ENCODE measurements at places on chromosomes 7 and 10.

- DNase-seq = no peak
These were observed 5.5 kb upstream of the IMPDH1 start for GRCh38 chr7:128415217-128415785.

- no peak for DNase-seq
These were observed 52.6 kb downstream of the PLEKHA8 start for GRCh38 chr7:30080818-30081217.

DNA sequence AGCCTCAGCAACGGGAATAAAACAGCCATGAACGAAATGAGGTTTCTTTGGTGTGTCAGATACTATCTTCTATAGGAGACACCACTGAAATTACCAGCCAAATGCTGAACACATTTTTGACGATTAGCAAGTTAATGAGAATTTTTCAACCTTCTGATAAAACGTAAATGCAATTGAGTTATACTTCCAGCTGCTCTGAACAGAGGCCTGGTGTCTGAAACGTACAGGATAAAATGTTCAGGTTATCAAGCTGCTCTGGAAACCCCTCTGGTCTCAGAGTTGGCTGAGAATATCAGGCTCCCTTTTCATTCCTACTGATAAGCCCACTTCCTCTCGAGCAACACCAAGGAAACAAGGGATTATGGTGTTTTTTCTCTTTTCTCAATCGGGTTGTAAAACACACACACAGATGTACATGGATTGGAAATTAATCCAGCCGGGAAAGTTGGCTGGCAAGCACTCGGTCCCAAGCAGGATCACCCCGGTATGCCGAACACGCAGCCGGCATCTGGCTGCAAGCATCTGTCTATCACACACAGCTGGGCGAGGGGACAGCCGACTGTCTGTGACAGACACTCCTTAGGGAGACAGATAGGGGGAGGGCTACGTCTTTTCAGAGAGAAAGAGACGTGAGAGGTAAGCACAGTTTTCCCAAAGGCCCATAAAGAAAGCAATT is 171.8 kb downstream of the PRKAG2 start:
- no peak for DNase-seq

DNA sequence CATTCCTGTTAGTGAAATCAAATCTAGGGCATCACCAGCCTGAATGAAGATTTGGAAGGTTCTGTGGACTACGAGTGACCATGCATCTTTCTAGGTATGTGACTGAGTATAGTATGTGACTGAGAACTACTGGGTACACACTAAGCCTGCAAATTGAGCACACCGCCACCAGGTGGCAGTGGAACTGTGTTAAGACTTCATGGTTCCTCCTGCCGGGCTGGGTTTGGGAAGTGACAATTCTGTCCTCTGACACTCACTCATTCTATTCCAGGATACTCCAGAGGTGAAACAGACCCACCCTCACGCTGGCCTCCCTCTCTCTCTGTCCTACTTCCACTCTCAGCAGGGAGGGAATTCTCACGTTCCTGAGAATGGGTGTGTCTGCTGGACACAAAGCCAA is 84.0 kb upstream of the TMEM248 start:
- peak; percentile 17 for DNase-seq

DNA sequence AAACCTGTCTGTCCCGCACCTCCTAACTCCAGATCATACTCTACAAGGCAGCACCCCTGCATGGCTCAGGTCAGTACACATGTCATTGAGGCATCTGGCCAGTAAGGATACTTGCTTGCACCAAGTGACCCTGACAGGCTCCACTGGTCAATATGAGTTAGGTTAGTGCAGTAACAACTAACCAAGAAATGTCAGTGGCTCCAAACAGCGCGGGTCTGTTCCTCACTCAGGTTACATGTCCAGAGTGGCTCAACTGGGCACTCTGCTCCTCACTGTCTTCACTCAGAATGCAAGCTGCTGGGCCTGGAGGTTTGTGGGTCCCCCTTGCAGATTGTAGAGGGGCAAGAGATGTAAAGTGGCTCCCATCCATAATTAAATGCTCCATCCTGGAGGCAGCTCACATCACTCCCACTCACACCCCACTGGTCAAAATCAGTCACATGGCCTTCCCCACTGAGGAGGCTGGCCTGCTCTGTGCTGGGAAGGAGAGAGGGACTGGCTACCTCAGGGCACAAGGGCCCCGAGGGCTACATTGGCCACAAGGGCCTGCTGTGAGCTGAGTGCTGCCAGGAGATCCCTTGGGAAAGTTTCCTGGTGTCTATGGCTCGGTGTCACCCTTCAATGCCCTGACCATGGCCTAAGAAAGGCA is 109.1 kb upstream of the GDF10 start:
- DNase-seq = no peak

- no peak for DNase-seq
These were observed 35.5 kb upstream of the DRGX start for GRCh38 chr10:49431426-49431825.

DNA sequence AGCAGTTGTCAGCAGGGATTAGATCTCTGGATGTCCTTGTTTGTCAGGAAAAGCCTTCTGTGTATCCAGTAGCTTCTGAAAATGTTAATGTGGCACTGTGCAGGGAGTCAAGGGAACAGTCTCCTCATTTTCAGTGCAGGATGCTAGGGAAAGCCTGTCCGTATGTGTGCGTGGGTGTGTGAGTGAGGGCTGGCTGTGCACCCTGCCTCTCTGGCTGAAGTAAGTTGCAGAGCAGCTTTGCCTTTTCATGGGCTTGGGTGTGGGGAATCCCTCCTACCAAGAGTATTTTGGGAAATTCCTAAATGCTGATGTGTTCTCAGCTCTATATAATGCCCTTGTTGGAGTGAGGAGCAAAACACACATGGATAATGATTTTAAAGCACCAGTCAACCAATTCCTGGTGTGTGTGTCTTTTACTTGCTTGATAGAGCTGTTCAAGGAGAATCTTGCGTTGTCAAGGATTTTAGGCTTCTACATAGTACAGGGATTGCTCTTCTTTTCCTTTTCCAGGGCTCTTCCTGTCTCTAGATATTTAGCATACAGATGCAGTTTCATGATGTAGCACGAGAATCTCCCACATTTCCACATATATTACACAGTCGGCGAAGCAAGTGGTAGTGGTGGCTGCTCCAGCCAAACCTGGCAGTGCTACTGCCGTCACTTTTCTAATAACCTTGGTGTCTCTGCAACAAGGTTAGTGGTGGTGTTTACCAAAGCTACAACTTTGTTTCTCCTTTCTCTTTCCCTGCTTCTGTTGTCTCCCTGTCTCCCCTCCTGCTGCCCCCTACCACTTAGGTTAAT is 92.8 kb downstream of the MCU start:
- DNase-seq = no peak

- DNase-seq = no peak
These were observed 189.8 kb downstream of the HECW1 start for GRCh38 chr7:43302211-43302711.

DNA sequence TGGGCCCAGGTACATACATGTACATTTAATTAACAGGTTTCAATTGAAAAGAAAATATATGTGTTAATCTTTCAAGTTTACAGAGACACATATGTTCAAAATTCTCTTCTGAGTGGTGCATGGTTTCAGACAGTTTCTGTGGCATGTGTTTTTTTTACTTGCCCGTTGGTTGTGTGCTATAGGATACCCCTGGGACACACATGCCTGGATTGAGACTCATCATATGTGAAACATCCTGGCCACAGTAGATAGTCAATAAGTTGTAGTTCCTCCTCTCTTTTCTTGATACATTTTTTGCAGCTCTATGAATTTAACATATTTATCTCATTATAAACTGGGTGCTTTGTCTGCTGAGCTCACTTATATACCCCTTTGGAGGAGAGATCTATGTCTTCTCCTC is 207.8 kb upstream of the CTBP2 start:
- DNase-seq = no peak

DNA sequence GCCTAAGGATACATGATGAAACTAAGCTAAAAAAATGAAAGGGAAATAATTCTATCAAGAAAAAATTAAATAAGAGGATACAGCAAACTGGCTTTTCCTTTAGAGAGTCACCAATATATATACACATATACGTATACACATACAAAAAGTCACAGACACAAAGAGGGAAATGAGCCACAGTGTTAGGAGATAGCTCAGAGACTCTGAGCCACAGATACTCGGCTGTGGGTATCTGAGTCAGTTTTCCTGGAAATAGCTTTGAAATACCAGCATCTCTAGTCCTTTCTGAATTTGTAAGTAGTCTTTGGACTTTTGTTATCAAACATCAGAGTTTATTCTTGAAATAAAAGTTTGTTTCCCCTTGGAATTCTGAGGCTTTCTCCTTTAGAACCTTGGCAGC is 111.8 kb downstream of the TBXAS1 start:
- no peak for DNase-seq

- DNase-seq = peak; percentile 10
These were observed 170.4 kb downstream of the SNX13 start for GRCh38 chr7:17769918-17770317.

DNA sequence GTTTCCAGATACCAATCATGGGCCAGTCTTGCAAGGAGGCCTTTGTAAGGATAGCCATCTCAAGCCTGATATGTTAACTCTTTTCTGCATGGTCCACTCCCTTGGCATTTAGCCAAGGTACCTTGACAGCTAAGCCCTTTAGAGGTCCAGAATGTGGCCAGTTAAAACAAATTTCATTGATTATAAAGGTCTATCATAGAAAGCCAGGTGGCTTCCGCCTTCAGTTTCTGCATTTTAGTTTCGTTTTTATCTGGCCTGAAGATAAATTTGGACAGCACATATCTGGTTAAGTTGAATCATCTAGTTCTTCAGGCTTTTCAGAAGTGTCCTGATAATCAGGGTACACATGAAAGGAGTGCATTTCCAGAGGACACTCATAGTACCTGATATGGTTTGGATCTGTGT is 30.7 kb downstream of the ANKIB1 start:
- DNase-seq = no peak

- no peak for DNase-seq
These were observed 40.2 kb upstream of the KLF6 start for GRCh38 chr10:3825244-3825643.

DNA sequence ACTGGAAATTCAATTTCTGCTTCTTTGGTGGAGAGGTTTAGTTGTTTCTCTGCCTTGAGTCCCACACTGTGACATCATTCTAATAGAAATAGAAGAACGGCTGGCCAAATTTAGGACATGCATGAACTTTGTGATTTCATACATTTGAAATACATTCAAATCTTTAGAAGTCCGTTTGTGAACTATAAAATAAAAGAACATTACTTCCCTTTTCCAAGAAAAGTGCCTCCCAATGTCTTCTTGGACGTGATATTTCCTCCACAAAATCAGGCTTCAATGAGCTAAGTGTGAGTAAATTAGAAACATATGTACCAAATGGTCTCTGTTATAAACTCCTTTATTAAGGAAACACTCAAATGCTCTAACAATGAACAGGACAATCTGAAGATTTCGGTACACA is 314.5 kb upstream of the AKR1E2 start:
- DNase-seq = no peak

- DNase-seq = no peak
These were observed 618.7 kb downstream of the DNAJB6 start for GRCh38 chr7:157955348-157955999.

DNA sequence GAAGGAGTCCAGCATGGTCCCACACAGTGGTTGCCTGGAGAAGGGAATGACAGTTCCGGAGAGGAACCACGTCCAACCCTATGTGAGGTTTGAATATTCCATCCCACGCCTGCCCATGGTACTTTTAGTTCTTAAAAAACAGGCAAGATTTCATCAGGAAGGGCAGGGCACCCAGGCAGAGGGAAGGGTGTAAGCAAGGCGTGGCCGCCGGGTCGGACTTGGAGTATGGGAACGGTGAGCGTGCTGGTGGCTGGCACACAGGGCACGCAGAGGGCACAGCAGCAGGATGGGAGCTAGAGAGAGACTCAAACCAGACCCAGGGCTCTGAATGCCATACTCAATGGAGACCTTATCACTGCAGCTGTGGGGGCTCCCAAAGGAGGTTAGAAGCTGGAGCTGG is 34.3 kb downstream of the FAM53B start:
- DNase-seq = no peak

DNA sequence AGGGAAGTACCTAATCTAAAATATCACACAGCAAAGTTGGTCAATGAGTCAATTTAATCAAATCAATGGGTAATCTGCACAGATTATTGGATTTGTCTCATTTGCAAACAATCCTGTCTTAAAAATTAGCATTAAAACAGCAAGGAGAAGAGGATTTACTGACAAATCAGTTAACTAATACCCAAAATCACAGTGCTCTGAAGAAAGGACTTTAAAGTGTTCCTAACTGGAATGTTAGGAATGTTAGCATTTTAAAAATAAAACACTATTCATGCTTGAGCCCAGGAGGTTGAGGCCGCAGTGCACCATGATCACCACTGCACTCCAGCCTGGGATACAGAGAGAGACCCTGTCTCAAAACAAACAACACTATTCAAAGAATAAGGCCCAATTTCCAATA is 83.1 kb downstream of the CHCHD3 start:
- no peak for DNase-seq

GRCh38 chr10:98309366-98310355 is 41.7 kb upstream of the LOXL4 start:
- no peak for DNase-seq

DNA sequence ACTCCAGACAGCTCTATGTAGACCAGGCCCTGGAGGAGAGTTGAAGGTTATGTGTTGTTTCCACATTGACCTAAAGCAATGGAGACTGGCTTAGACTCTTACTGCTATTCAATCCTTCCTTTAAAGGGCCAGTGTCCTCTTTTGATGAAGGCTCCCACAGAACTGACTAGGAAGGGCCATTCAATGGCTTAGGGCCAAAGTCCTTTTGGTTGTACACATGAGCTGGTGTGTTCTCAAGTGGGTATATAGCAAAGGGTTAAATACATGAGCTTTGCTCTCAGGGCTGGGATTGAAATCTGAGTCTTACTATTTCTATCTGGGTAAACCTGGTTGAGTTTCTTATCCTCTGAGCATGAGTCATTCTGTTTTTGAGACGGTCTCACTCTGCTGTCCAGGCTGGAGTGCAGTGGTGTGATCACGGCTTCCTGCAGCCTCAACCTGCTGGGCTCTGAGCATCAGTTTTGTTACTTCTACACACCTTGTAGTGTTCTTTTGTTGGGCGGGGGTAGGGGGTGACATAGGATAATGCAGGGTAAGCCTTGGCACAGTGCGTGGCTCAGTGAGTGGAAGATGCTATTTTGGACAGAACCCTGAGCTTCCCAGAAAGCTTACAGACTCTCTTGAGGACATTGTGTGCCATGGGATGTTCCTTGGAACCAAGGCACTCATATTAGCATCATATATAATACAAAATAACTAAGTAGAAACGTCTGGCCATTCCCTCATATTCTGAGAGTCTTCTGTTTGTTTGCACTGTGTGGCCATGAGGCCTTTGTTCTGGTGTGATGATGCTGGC is 90.1 kb downstream of the ABCC2 start:
- DNase-seq = no peak

Measured in stimulated activated CD8-positive, alpha-beta memory T cell treated with anti-CD3 and anti-CD28 coated beads, Interleukin-7, amount 100 ng/mL, for 24 hours (primary cell).